ENCODE measurements at places on chromosomes 11 and 22. TPM values are rescaled to one million over a fixed set of nuclear protein-coding genes. Genes with fewer than 3 reads are reported as not detected.

RTL10 gene
- 9.9 TPM for total RNA-seq

OR52A1 gene
- total RNA-seq: not detected

CCDC116 gene
- under 0.01 TPM for total RNA-seq

MRGPRE gene
- 0.73 TPM for total RNA-seq

CYB5R2 gene
- 17.6 TPM for total RNA-seq
